ENCODE measurements at places on chromosomes 16 and 17.

GRCh38 chr17:68588362-68588761, 12.8 kb downstream of the FAM20A start:
- DNase-seq, result no peak

DNA sequence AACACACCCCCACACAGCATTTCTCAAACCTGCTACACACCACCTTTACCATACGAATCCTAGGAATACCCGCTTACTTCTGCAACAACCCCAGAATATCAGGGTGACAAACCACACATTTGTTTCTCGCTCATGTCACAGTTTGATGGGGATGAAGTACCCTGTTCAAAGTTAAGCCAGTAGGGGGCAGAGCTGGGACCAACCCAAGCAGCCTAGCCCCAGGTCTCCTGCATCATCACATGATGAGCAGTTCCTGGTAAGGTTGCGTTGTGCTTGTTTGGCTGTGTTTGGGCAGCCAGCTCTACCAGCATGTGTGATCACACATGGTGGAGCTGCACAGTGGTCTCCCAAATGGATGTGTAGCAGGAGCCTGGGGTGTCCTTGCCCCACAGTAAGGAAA, 103.6 kb upstream of the C16orf82 start:
- no peak for DNase-seq

DNA sequence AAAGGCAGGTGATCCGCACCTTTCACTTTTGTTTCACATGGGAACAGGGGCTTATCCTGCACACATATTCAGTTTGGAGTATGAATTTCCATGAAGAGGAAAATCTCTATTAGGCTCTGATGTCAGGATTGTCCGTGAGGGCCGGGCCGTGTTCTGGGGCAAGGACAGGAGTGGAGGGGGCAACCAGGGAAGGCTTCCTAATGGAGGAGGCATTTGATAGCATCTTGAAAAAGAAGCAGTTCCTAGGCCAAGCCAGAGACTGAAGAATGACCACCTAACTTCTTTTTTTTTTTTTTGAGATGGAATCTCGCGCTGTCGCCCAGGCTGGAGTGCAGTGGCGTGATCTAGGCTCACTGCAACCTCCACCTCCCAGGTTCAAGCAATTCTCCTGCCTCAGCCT, 174.2 kb downstream of the SEC14L1 start:
- DNase-seq, result no peak

GRCh38 chr16:89071686-89072547, 21.7 kb upstream of the ACSF3 start:
- peak; percentile 94 for DNase-seq

DNA sequence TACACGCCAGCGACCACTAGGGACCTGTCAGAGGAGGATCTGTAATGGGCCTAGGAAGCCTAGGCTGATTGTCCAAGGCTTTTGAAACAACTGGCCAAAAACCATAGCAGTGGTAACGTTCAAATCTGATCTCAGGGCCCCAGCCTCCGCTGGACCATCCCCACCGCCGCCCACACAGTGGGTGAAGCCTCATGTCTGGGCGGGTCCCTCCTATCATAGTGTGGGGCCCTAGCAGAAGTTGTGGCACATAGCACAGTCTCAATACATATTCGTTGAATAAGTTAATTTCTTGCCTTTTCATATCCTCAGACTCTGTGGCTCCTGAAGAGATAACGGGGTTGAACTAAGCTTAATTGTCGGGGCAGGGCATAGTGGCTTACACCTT, 818 bp downstream of the DPH1 start:
- DNase-seq, result no peak

GRCh38 chr17:77450742-77451244, 310.0 kb downstream of the SEC14L1 start:
- DNase-seq, result peak; percentile 32

DNA sequence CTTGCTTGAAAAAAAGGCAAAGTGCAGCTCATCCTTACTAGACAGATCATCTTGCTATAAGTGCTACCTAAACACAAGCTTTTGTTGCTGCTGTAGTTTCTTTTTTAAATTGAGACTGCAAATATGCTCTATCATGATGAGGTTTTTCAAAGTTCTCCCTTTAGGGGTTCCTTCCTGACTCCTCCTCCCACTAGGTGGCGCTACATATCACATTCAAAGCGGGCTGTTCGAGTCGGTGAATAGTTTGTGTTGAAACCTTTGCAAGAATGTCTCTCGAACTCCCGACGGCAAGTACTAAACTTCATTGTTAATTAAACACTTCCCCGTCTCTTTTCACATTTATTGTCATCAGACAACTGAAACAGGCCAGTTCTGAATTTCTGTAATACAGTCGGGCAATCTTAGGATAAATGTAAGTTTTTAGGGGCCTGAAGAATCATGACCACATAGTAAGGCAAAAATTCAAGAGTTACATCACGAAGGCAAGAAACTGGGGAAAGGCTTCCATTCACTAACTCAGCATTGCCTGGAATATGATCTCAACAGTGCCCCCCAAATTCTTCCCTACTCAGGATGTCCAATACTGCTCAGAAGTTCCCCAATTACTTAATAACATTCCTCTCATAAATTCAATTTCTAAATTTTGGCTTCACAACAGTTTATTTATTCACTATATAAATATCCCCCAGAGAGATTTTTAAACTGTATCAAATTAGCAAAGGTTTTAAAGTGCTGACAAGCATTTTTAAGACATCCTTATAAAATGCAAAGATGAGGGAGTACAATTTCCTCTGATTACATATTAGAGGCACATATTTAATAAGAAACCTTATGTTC, 6.7 kb downstream of the HS3ST3A1 start:
- DNase-seq, result peak; percentile 80

GRCh38 chr16:85844786-85845185, 45.3 kb downstream of the COX4I1 start:
- no peak for DNase-seq

DNA sequence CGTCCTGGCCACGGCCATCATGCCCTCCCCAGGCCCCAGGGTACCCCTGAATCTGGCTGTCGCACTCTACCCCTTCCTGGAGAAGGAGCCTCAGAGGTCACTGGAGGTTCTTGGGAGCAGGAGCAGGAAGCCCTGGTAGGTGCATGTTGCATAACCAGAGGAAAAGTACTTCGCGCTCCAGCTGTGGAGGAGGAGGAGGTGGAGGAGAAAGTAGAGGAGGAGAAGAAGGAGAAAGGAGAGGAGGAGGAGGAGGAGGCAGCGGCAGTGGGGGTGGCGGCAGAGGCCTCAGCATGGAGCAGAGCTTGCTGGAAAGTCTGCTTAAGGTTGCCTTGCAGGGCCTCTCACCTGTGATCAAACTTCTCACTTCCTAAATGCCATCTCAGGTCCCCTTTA, 61.8 kb downstream of the BAIAP2 start:
- DNase-seq, result no peak

- peak; percentile 71 for DNase-seq
These were observed 9.2 kb downstream of the RND2 start for GRCh38 chr17:43033948-43034881.

All from SK-N-DZ (cell line).